ENCODE measurements at places on chromosomes 6 and 20. TPM values are rescaled to one million over a fixed set of nuclear protein-coding genes. Genes with fewer than 3 reads are reported as not detected.
A peak's percentile ranks its signal among the peaks of the same experiment; 100 is the strongest.

GRCh38 chr6:8108759-8109539 is 6.6 kb upstream of the EEF1E1 start:
- DNase-seq = no peak

DNA sequence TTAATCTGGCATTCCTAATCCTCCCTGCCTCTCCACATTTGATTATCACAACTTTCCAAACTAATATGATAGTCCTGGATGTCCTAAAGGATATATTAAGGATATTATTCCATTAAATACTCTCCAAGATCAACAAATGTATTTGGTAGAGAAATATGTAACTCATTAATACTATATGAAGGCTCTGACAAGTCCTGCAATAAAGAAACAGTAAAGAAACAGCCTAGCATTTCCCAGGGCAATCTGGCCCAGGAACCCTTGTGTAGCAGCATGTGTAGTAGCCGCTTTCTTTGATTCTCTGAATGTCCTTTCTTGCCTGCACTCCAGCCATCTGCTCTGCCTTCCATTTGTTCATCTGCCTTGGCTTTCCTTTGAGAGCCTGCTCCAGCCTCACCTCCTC is 23.7 kb downstream of the TRAM2 start:
- no peak for DNase-seq

GRCh38 chr6:151043944-151044343 is 178.4 kb downstream of the MTHFD1L start:
- no peak for DNase-seq

DNA sequence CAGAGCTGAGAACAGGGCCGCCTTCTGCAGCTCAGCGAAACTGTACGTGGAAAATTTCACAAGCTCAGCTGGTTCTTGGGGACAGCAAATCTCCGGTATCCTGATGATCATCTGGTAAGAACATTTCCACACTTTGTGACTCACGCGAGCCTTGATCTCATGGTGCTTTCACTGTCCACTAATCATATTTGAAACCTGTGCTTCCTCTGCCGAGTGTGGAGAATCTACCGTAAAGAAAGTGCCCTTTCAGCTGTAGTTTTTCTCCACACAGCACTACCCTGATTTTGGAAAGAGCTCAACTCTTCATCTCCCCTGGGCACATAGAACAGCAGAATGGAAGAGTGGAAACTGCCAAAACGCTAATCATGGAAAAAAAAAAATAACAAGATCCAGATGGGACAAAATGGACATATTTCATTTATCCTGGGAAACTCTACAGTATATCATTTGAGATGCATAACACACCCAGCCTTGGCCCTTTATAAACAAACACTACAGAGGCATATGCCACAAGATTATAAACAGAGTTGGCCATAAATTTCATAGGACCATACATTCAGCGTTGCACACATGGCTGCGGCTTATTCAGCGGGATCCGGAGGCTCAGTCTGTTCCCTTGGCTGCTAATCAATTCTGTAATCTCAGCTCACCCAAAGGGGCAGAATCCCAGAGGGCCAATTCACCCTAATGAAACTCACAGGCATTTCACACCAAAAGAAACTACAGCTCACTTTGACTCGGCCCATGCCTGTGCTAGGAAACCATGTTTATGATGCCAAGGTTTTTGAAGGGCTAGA is 434.5 kb downstream of the HDGFL1 start:
- no peak for DNase-seq

GRCh38 chr20:25356271-25356933 is 34.2 kb downstream of the ABHD12 start:
- no peak for DNase-seq

The GPR6 gene
- polyA plus RNA-seq = not detected

The PLAGL2 gene
- 15.2 TPM for polyA plus RNA-seq

The DPPA5 gene
- polyA plus RNA-seq = not detected

The OR2B6 gene
- 1.2 TPM for polyA plus RNA-seq

- DNase-seq = peak; percentile 27
Measured at GRCh38 chr6:46042355-46042999, 26.8 kb upstream of the CLIC5 start.
